ENCODE measurements at places on chromosomes 3 and 15.

- no peak for DNase-seq
These were observed 121.9 kb downstream of the CACNA1D start for GRCh38 chr3:53616321-53616720.

DNA sequence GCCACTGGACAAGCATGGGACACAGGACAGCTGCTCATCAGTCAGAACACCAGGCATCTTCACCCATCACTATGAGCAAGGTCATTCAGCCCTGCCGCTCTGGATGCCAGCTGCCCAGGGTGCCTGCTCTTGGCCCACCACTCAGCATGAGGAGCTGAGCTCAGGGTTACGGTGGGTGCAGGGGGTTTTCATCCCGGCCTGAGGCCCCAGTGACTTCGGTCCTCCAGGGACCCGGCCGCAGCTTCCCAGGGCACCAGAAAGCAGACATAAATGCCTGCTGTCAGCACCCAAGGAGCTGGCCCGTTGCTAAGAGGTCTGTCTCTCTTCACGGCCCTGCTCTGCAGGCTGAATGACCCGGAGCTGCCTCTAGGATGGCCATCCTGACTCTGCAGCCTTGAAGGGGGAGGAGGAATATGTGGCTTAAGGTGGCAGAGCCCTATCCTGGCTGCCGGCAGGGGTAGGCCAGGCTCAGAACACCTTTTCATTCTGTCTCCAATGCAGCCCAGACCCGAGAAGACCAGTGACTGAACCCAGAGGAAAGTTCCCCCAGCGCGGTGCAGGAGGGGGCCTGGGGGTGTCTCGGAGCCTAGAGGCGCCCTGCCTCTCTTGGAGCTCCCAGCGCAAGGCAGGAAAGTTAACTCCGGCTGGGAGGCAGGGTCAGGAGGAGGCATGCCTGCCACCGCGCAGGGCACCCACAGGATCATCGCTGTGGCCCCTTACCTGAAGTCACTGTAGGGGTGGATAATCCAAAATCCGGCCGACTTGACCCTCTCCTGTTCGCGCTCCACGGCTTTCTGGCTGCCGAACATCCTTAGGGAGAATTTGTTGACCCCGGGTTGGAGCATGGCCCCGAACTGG lies 1.8 kb downstream of the HCN4 start:
- DNase-seq, result no peak

- no peak for DNase-seq
These were observed 136.6 kb upstream of the PTX3 start for GRCh38 chr3:157300094-157300493.

GRCh38 chr3:48655606-48656005 lies 7.1 kb downstream of the CELSR3 start:
- DNase-seq, result no peak

DNA sequence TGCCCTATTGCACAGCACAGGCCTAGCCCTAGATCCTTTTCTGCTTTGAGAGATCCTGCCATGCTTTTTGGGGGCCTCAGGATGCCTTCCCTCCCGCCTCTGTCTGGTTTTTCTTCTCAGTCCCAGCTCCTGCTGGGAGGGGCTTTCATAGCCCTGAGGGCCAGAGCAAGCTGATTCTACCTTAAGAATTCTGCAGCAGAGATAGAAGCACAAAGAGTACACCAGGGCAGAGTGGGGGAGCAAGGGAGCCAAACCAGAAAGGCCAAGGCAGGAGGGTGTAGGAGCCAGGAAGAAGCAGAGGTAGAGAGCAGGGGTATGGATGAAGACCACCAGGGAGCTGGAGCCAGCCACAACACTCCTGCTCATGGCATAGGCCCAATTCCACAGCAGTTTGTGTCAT lies 18.1 kb downstream of the SH3BP5 start:
- DNase-seq, result no peak

DNA sequence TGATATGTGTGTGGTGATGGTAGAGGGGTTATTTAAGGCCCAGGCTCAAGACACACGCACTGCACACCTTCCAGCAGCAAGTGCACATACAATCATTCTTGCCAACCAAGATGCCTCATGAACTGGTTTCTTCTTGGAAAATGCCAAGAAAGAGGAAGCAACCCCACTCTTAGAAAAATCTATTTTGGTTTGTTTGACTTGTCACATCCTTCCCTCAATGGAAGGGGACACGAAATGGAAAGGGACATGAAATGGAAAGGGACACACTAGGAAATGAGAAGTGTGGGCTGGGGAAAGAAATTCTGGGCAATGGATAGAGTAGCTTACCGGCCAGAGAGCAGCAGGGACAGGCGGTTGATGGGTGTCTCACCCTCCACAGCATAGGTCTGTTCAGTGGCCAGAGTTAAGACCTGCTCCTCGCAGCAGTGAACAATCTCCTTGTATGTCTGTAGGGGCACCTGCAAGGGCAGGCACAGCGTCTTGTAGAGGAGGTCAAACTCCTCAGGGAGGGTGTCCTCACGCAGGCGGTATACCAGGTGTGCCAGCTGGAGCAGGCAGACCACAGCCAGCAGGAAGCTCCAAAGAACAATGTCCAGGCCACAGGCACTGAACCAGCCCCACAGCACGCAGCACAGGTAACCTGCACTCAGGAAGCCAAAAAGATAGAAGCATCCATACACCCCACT lies 640 bp downstream of the POPDC2 start:
- no peak for DNase-seq

GRCh38 chr3:124281453-124282316 lies 289.8 kb upstream of the ROPN1 start:
- DNase-seq, result peak; percentile 49

GRCh38 chr15:98503970-98504369 lies 144.4 kb upstream of the IGF1R start:
- no peak for DNase-seq

GRCh38 chr3:139647866-139648435 lies 29.8 kb downstream of the NMNAT3 start:
- no peak for DNase-seq

- no peak for DNase-seq
These were observed 137.6 kb upstream of the ZNF385D start for GRCh38 chr3:21888656-21889055.

DNA sequence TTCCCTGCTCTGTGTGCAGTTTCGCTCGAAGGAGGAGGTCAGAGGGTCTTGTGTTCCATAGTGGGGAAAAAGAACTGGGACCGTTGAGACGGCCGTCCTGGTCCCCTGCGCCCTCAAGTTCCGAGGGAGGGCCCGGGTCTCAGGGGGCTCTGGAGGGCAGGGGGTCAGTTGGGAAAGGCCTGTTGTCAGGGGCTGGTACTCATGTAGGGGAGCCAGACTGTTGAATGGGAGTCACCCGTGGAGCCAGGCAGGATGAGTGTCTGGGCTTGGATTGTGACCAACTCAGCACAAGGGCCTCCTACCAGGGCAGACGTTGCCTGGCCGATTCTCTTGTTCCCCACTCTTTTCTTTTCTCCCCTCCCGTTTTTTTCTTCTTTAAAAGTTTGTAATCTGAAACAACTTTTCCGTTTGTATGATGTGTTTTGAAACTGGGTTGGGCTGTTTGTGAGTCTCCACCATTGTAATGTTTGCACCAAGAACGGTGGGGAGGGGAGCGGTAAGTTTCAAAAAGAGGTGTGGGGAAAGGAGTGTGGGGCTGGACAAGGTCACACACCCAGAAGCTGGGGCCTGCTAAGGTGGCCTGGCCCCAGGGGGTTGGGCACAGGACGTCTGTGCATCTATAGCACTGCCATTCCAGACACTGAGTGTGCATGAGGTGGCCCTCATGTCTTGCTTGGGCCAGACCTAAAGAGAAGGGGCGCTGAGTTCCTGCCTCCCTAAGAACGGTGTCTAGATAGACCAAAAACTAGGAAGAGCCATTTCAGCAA lies 1.1 kb downstream of the CMTM7 start:
- DNase-seq, result peak; percentile 70

DNA sequence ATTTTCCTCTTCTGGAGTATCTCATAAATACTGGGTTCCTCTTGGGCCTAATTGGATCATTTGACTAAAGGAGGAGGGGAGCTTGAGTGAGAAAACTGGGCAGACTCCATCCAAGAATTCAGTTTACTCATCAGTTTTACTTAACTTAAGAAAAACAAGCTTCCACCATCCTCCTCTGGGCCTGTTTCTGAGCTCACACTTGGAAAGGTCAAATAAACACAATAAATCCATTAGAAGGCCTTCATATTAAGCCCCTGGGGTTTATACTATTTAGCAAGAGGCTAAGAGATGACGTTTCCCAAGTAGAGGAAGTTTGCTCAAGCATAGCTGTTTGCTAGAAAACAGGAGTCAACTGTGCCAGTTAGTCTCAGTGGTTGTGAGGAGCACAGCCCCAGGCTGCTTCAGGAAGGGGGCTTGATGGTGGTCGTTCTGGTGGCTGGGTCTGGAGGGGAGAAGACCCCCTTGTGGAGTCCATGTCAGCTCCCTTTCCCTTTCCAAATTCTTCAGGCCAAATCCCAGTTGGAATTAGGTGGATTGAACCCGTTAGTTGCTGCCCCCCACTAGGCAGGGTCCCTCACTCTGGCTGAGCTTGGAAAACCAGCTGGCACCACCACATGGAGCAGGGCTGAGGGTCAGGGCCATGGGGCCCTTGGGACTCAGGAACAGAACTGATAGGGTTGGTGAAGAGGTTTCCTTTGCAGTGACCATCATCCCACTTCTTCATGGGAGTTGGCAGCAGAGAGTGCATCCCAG lies 64.8 kb downstream of the SPSB4 start:
- no peak for DNase-seq

DNA sequence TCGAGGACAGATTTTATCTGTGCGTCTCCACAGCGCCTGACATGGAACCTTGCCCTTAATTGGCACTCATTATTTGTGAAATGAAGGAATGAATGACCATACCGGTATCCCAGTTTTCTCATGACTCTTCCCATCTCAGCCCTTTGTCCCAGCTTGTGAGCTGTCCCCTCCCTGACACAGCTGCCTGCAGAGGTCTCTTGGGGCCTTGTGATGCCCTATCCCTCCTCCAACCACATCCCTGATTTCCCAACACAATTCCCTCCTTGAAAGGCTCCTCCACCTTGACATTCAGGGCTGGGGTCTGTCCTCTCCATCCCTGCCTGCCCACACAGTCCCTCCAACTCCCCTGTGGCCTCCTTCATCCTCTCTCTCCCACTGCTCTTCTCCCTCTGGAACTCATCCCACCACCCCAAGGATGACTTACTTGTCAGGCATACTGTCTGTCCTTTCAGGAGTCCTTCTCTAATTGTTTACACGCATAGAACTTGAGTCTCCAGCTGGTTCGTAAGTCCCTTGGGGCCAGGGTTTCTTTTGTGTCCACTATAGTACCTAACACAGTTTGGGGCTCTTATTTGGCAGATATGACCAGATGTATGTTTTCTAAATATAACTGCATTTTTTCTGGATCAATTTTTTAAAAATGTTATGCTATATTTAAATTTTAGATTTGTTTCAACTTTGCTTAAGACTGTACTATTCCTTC lies 35.6 kb upstream of the FILIP1L start:
- DNase-seq, result no peak

DNA sequence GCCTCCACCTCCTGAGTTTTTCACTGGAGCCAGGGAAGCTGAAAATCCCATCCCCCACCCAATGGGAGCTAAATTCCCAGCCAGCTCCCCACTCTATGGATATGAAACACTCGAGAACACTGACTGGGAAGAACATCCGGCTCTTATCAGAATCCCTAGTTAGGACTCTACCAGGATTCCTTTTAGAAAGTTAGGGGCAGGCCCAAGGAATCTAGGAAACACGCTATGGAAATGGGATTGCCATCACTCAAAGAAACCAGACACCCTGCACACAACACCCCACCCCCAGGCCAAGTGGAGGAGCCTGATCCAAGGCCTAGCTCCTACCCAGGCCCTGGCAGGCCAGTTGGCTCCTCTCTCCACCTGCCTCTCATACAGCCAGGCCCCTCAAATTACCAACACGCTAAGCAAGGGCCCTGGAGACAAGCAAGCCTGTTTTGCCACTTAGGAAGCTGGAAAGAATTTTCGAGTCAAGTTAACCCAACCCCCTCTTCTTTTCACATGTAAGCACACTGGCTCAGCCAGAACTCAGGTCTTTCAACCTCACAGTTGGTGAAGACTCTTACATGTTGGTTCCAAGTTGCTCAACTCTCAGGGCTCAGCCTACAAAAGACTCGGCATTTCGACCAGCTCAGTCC lies 75.5 kb downstream of the RBPMS2 start:
- peak; percentile 50 for DNase-seq

- DNase-seq, result no peak
These were observed 50.6 kb downstream of the SV2B start for GRCh38 chr15:91150502-91151160.

DNA sequence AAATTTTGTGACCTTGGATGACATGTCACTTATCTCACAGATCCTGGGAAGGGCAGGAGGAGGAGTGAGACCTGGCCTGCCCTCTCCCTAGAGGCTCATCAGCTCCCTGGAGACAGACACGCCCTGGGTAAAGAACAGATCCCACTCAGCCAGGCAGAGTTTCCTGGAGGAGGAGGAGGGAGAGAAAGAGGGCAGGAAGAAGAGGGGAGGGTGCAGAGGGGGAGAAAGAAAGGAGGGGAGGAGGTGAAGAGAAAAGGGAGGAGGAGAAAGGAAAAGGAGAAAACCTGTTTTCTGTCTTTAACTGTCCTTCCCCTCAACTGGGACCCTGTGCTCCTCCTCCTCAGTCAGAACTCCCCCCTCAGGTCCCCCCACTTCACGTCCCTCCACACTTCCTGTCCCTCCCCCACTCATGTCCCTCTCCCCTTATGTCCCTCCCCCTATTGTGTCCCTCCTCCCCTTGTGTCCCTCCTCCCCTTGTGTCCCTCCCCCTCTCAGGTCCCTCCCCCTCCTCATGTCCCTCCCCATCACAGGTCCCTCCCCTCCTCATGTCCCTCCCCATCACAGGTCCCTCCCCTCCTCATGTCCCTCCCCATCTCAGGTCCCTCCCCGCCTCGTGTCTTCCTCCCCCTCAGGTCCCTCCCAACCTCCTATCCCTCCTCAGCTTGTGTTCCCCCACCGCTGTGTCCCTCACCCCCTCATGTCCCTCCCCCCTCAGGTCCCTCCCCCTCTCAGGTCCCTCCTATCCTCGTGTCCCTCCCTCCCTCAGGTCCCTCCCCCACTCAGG lies 52.3 kb upstream of the CGNL1 start:
- DNase-seq, result peak; percentile 63

DNA sequence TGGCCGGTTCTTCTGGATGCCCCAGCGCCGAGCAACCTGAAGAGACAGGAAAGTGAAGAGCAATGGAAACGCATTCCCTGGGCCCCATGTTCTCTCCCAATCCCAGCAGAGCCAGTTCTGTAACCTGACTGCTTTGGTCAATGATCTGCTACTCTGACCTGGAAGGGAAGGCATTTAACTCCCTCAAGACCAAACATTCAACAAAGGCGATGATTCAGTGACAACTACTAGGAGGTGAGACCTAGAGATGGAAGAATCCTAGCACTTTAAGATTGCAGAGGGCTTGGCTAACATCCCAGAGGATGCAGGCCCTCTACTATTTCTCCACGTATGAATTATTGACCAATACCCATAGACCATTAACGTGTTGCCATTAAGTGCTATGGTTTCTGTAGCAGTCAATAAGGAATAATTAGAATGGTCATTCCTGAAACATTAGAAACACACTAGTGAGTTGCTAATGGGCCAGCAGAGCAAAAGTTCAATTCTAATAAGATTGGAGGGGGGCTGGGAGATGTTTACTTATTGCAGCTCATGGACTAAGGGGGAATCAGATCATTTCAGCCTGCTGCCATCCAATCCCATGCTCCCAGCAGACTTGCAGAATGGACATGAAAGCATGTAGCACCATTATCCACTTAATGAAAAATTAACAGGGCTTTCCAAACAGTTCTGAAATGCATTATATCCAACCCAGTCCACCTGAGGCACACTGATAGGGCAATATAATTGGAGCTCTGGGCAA lies 56.6 kb downstream of the ETV5 start:
- DNase-seq, result no peak
